ENCODE measurements at places on chromosomes 6 and 20.

DNA sequence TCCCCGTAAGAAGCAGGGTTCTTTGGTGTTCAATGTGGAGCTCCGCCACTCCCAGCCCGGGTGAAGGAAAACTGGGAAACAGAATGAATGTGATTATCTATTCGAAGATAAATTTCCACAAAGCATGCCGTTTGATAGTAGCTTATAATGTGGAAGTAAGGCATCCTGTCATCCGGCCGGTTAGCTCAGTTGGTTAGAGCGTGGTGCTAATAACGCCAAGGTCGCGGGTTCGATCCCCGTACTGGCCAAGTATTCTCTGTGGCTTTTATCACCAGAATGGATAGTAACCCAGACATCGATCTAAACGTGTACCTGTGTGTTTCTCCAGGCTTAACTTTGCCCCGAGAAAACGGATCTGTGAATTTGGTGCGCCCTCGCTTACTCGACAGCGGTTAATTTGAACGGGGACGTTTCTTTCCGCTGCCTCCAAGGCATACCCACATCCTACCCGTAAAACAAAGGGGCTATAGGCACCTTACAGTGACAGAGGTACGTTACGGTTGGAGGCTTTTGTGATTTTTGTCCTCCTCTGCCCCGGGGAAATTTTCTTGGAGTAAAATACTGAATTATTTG, 215.2 kb upstream of the ZNF184 start:
- DNase-seq, result peak; percentile 84

- DNase-seq, result no peak
These were observed 73.5 kb downstream of the FYN start for GRCh38 chr6:111799576-111800258.

GRCh38 chr20:23289724-23290395, 60.7 kb upstream of the NXT1 start:
- DNase-seq, result no peak

DNA sequence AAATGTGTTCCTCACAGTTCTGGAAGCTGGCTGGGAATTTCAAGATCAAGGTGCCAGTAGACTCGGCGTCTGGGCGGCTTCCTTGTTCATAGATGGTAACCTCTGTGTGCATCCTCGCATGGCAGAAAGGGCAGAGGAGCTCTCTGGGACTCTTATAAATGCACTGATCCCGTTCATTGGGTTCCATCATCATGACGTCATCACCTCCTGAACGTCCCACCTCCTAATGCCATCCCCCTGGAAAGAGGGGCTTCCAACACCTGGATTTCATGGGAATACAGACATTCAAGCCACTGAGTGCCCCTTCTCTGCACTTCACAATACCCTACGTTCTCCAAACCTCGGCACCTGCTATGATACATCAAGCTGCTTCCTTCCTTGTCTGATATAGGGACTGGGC, 37.5 kb upstream of the THBS2 start:
- DNase-seq, result no peak

All from stimulated activated CD4-positive, alpha-beta T cell treated with anti-CD3 and anti-CD28 coated beads, Interleukin-12 subunit alpha, Interleukin-12 subunit beta, amount 100 ng/mL, for 4 hours (primary cell).